Smooth muscle cell of the umbilical artery (primary cell): ENCODE measurements at places on chromosomes 4 and X. TPM values are rescaled to one million over a fixed set of nuclear protein-coding genes. Genes with fewer than 3 reads are reported as not detected.

The EPGN gene
- 18.4 and 26.2 TPM in 2 replicates for total RNA-seq

The LDB2 gene
- total RNA-seq: 3.3 and 4.8 TPM in 2 replicates

The DCAF8L2 gene
- not detected in 2 replicates for total RNA-seq

The SEPTIN11 gene
- total RNA-seq: 178 and 313 TPM in 2 replicates

The PAGE2 gene
- total RNA-seq: not detected in 2 replicates

The HSFX1 gene
- 0.89 and 1.6 TPM in 2 replicates for total RNA-seq

The EMD gene
- total RNA-seq: 19.0 and 21.5 TPM in 2 replicates

The SULT1E1 gene
- 7.5 and 9.2 TPM in 2 replicates for total RNA-seq
